ENCODE measurements at places on chromosomes 6 and 20. TPM values are rescaled to one million over a fixed set of nuclear protein-coding genes. Genes with fewer than 3 reads are reported as not detected.
A peak's percentile ranks its signal among the peaks of the same experiment; 100 is the strongest.

- H3K36me3 ChIP-seq, result no peaks in the 10 kb centered on the region
- peaks cover 5% of the 10 kb centered on the region for H3K27me3 ChIP-seq
- no peak overlapping the region for H3K27ac ChIP-seq
- peaks cover 42% of the 10 kb centered on the region for H3K4me1 ChIP-seq
- H3K4me3 ChIP-seq, result no peak overlapping the region
Measured at GRCh38 chr20:62409931-62410745, 3.1 kb upstream of the CABLES2 start.

DNA sequence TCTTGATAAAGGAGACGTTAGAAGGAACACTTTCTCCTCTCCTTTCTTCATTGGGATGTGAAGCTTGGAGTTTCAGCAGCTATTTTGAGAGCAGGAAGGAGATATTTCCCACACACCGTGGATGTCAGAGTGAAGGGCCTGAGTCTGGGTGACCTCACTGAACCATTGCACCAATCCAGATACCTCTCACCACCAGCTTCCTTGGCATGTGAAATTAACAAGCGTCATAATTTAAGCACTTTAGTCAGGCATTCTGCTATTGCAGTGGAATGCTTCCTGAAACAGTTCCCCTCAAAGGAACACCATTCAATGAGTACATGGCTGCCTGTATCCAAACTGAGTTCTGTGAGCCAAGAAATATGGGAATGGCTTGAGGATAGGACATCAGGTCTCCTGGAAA is 83.7 kb downstream of the CHMP4B start:
- H3K4me1 ChIP-seq, result no peaks in the 10 kb centered on the region
- DNase-seq, result no peak
- no peak overlapping the region for H3K4me3 ChIP-seq
- H3K27ac ChIP-seq, result no peak overlapping the region
- no peaks in the 10 kb centered on the region for H3K27me3 ChIP-seq

GRCh38 chr6:129317931-129318820 is 391.8 kb downstream of the ARHGAP18 start:
- H3K36me3 ChIP-seq, result no peaks in the 10 kb centered on the region
- no peak overlapping the region for H3K4me3 ChIP-seq
- DNase-seq, result no peak
- peaks cover 2% of the 10 kb centered on the region for H3K27me3 ChIP-seq
- H3K27ac ChIP-seq, result no peak overlapping the region

Gene OR2J1
- not detected for total RNA-seq

Gene ETV7
- total RNA-seq, result 2.5 TPM

DNA sequence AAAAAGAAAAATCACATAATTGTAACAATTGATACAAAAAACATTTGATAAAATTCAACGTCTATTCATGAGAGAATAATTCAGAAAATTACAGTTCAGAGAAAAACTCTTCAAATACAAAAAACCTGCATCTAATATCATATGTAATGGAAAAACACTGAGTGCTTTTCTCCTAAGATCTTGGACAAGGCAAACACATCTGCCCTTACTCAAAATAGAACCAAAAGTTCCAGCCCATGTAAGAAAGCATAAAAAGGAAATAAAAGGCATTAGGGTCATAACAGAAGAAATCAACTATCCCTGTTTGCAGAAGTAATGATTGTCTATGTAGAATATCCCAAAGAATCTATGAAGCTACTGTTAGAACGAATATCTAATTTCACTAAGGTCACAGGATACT is 721.4 kb downstream of the RFPL4B start:
- no peaks in the 10 kb centered on the region for H3K27me3 ChIP-seq
- no peak overlapping the region for H3K4me3 ChIP-seq
- no peaks in the 10 kb centered on the region for H3K4me1 ChIP-seq
- no peak for DNase-seq

- no peak for DNase-seq
- H3K4me3 ChIP-seq, result no peak overlapping the region
- no peaks in the 10 kb centered on the region for H3K27me3 ChIP-seq
- H3K27ac ChIP-seq, result no peak overlapping the region
Measured at GRCh38 chr6:89997456-89998445, 103.5 kb downstream of the GJA10 start.

DNA sequence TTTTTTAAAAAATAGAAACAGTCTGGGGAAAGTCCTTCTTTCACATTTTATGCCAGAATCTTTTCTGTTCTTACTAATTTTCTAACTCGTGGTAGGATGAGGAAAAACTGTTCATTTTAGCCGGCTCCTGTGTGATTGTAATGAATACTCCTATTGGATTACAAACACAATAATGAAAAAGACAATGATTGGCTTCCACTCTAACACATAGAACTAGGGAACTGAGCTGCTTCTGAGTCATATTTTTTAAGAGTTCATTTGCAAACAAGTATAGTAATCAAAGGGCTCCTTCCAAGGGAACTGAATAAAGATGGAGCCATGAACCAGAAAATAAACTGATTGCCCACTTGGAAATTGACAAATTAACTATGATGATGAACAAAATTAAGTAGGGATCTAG is 265.3 kb upstream of the TCF21 start:
- peaks cover 3% of the 10 kb centered on the region for H3K27me3 ChIP-seq
- no peaks in the 10 kb centered on the region for H3K4me1 ChIP-seq
- no peak overlapping the region for H3K4me3 ChIP-seq
- H3K27ac ChIP-seq, result no peak overlapping the region
- DNase-seq, result no peak
- no peaks in the 10 kb centered on the region for H3K36me3 ChIP-seq

DNA sequence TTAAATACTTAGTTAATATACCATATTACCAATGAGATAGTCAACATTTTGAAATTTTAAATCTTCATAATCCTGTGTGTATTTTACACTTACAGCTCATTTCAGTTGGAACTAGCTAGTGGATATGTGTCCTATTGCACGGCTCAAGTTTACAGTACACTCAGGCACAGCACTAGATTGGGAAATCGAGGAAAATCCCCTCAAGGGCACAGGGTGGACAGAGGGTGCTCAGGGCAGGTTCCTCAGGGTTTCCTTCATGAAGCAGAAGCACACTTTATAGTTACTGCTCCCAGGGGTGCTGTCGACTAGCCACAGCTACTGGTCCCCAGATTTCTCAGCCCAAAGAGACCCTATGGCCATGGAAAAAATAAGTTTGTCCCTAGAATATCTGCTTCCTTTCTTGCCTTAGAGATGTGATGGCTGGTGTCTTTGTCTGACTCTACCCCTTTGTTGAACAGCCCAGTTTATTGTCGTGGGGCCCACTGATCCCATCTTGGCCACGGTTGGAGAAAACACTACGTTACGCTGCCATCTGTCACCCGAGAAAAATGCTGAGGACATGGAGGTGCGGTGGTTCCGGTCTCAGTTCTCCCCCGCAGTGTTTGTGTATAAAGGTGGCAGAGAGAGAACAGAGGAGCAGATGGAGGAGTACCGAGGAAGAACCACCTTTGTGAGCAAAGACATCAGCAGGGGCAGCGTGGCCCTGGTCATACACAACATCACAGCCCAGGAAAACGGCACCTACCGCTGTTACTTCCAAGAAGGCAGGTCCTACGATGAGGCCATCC is 1.5 kb downstream of the BTN2A1 start:
- peak overlapping the region; percentile 13 for H3K4me3 ChIP-seq
- no peaks in the 10 kb centered on the region for H3K27me3 ChIP-seq
- H3K27ac ChIP-seq, result no peak overlapping the region
- peaks cover 60% of the 10 kb centered on the region for H3K36me3 ChIP-seq

DNA sequence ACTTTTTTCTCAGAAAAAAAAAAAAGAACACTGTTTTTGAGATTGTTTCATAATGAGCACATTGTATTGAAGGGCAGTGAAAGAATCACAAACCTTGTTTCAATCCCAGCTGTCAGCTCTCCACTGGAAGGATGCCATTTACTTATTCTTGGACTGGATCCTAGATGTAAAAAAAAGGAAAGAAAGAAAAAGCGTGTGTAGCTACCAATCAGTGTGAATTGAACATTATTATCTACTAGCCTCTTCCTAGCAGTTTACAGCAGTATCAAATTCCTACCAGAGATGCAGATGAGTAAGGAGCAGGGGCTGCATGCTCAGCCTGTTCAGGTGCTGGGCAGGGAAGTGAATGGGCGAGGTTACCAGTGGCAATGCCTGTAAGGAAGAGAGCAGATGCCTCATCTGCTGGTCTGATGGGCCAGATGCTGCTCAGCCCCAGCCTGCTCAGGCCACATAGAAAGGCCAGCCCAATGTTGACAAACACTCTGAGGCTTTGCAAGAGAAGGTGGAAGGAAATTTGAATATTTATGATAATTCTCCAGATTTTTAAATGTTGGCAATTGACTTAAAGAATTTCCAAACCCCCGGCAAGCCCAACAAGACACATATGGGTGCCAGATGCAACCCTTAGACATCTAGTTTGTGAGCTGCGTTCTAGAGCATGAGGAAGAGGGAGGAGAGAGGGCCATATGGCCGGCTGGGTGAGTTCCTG is 189.5 kb downstream of the IBTK start:
- H3K36me3 ChIP-seq, result no peaks in the 10 kb centered on the region
- no peaks in the 10 kb centered on the region for H3K27me3 ChIP-seq
- no peak overlapping the region for H3K4me3 ChIP-seq
- H3K27ac ChIP-seq, result no peak overlapping the region

GRCh38 chr20:17972121-17972520 is 3.3 kb downstream of the MGME1 start:
- peaks cover 7% of the 10 kb centered on the region for H3K36me3 ChIP-seq
- peaks cover 38% of the 10 kb centered on the region for H3K4me1 ChIP-seq
- H3K4me3 ChIP-seq, result peak overlapping the region; percentile 1
- no peak for DNase-seq
- peak overlapping the region; percentile 14 for H3K27ac ChIP-seq

DNA sequence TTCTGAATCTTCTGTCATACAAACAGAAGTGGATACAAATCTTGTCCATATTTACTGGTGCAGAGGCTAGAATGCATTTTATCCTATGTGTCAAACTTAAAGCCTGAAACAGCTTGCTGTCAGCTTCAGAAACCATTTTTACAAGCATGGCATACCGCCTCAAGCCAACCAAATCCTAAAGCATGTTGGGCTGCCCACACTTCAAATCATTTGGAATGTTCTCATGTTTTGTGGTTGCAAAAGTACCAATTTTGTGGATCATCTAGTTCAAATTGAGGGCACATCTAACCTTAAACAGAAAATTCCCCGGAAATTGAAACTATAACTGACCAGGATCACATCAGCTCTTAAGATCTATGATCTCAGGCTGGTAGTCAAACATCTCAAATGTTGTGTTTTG is 3.2 kb downstream of the GPR63 start:
- H3K36me3 ChIP-seq, result no peaks in the 10 kb centered on the region
- H3K27me3 ChIP-seq, result peaks cover 2% of the 10 kb centered on the region
- DNase-seq, result no peak
- H3K27ac ChIP-seq, result no peak overlapping the region
- H3K4me3 ChIP-seq, result no peak overlapping the region
